Omental fat pad (tissue), 4 donors: ENCODE measurements at places on chromosomes 3 and 15. TPM values are rescaled to one million over a fixed set of nuclear protein-coding genes. Genes with fewer than 3 reads are reported as not detected.

Gene JMJD7
- 11.5 TPM for total RNA-seq

Gene SCN5A
- total RNA-seq = 0.79 TPM

Gene GP9
- not detected for total RNA-seq

Gene FRG2C
- not detected for total RNA-seq

Gene SCAANT1
- total RNA-seq = not detected

Gene NRROS
- 18.2 TPM for total RNA-seq

Gene ZNF860
- total RNA-seq = 0.50 TPM

Gene SYNPR
- not detected for total RNA-seq

Gene CAMKV
- total RNA-seq = not detected

- no peak for DNase-seq
Measured at GRCh38 chr15:70203981-70204560, 106.4 kb upstream of the TLE3 start.

DNA sequence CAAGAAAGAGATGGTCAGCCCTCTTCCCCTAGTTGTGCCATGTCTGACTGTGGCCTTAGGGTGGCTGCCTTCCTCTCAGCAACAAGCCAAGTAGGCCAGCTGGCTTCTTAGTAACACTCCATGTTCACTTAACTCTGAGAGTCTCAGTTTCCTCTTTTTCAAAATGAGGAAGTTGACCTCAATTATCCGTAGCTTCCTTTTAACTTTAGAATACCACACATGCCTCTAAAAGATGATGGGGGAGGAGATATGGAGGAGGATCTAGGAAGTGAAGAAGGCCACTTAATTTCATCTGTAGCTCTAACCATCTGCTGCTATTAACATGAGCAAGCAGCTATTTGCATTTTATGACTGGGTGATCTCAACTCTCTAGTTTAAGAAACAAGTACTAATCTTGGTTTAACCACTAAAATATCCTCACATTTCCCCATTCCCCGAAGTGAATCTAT lies 32.9 kb downstream of the CD200R1L start:
- no peak for DNase-seq

- no peak for DNase-seq
Measured at GRCh38 chr3:131880948-131881347, 153.9 kb downstream of the CPNE4 start.

DNA sequence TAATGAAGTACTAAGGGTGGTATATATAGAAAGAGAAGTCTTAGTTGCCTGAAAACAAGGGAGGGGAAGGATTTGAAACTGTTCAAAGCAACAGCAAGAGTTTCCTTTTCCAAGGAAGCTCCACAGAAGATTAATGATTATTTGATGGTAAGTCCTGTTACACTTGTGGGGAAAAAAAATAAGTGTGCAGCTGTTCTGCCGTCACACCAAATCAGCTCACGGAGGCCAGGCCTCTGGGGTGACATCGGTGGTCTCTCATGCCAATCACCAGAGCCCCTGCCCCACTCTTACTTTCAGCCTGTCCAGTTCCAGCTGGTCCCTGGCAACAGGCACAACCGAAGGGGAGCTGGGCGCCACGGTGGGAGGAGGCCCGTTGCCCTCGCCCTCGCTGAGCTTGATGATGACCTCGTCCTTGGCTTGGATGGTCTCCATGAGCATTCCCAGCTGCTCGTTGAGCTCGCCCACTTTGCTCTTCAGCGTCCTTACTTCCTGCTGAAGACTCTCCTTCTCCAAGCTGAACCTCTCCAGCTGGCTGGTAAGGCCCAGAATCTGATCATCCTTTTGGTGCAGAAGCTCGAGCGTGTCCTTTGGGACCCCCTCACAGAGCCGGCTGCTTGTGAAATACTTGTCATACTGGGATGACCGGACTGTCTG lies 53.5 kb downstream of the TBC1D2B start:
- DNase-seq = no peak

- DNase-seq = no peak
Measured at GRCh38 chr15:65368302-65369211, 9.2 kb downstream of the IGDCC3 start.

GRCh38 chr3:178056868-178057267 lies 479.4 kb upstream of the KCNMB2 start:
- DNase-seq = no peak

DNA sequence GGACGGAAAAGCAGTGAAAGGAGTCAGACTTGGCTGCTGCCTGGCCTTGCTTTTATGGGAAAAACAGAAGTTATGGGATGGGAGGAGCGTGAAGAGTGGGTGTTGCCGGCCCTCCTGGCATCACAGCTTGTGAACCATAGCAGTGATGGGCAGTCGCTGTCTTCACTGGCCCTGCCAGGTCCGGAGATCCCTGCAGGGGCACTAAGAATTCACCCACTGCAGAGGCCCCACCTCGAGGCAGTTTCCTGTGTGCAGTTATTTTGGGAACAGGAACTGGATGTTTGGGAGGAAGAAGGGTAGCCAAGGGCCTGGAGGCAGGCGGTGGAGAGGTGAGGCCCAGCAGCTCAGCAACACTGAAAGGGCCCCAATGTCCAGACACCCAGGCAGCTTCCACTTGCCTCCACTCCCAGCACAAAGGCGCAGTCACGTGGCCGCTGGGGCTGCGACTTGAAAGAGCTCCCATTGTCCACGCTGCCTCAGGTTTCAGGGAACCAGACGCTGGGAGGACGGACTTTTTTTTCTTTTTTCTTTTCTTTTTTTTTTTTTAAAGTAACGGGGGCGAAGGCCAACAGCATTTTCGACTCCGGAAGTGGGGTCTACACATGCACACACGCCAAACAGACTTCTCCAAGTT lies 255.6 kb downstream of the ZNF621 start:
- no peak for DNase-seq

DNA sequence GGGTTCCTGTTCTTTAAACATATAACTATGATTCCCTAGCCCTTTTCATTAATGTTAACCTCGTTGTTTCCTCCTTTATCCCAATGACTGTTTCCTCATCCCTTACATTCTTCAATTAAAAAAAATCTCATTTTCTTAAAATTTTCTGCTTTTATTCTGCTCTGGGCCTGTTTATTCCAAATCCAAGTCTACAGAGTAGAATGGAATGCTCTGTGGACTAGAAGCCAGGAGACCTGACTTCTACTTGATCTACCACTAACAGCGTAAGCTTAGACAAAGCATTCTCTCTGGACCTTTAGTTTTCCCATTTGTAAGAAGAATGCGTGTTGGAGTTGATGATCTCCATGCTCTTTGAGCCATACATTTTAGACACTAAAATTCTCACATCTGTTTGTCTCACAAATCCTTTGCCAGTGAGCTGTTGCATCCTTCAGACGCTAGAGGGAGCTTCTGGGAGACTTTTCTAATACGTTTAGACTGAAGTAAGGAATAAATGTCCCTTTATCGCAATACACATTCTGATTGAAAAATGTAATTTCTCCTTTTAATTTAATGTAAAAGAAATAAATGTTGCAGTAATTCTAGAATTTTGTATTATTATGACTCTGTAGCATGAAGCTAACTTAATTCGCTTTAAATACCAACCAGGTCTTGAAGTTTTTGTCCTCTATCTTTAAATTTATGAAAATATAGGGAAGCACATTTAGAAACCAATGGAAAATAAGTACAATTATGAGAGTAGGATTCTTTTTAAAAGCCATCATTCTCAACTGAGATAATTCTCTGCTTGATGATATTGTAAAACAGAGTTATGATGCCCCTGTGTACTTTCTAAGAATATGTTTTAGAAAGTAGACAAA lies 21.7 kb upstream of the GMNC start:
- DNase-seq = no peak

- DNase-seq = no peak
Measured at GRCh38 chr15:54812383-54812782, 384.4 kb downstream of the RSL24D1 start.

GRCh38 chr3:119632216-119632615 lies 28.2 kb downstream of the POPDC2 start:
- DNase-seq = no peak

GRCh38 chr3:35651851-35652250 lies 12.5 kb downstream of the ARPP21 start:
- DNase-seq = no peak

DNA sequence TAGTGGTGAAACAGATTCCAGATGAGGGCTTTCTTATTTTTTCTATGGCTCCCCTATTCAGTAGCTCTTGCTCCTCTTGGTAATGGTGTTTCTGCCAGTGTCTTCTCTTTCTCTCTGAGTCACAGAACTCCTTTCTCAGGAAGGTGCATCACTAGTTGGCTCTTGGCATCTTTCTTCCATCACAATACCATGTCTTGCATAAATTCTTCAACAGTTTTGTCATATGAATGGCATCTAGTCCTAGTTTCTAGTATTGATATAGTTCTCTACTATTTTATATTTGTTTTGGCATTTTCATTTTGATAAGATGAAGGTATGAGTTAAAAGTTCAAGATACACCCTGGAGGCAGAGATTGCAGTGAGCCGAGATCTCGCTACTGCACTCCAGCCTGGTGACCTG lies 51.0 kb downstream of the REC114 start:
- DNase-seq = no peak

DNA sequence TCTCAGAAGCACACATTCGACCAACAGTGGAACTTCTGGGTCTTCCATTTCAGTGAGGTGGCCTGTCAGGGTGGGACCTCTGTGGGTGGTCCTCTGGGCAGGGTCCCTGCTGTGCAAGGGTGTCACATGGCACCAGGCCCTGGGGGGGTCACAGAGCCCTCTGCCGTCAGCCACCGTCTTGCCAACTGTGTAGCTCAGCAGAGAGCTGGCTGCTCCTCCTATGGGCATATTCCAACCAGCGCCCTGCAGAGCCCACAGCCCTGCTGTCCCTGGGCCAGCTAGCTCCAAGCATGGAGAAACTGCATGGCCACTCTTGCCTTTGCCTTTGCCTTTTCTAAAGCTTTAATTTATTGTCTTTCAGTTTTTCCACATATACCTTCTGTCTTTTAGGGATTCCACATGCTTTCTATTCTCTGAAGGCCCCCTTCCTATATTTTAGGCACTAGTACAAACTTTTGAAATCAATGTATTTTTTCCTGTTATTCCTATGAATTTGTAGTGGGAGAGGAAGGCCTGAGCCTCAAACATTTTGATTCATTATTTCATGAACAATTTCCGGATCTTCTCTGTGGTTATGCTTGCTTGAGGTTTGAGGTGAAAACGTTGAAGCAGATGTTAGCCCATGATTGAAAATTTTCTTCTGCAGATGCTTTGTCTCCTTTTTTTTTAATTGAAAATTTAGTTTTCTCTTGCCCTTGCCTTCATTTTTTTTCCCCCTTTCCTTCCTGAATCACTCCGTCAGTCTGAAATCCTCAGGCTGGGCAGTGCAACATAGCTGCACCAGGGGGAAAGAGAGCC lies 11.7 kb downstream of the IQCF1 start:
- DNase-seq = no peak

GRCh38 chr3:88408935-88409334 lies 259.2 kb downstream of the C3orf38 start:
- DNase-seq = no peak

GRCh38 chr3:190655933-190656332 lies 142.0 kb downstream of the IL1RAP start:
- no peak for DNase-seq
